GM18507 (cell line): ENCODE measurements at places on chromosomes 11 and 22.

- DNase-seq, result no peak
Measured at GRCh38 chr11:99968336-99968735, 718.8 kb upstream of the ARHGAP42 start.

GRCh38 chr11:2885678-2886081, at the start of gene CDKN1C:
Gene CDKN1C, minus strand, starts transcription at chr11:2885775. Its CDS starts 319 bp downstream, at chr11:2885456.
- peak; percentile 84 for DNase-seq

GRCh38 chr22:25199731-25200520, at the start of gene CRYBB3:
Gene CRYBB3, plus strand, starts transcription at chr22:25199858. Its CDS starts 1,539 bp downstream, at chr22:25201397.
- DNase-seq, result no peak

DNA sequence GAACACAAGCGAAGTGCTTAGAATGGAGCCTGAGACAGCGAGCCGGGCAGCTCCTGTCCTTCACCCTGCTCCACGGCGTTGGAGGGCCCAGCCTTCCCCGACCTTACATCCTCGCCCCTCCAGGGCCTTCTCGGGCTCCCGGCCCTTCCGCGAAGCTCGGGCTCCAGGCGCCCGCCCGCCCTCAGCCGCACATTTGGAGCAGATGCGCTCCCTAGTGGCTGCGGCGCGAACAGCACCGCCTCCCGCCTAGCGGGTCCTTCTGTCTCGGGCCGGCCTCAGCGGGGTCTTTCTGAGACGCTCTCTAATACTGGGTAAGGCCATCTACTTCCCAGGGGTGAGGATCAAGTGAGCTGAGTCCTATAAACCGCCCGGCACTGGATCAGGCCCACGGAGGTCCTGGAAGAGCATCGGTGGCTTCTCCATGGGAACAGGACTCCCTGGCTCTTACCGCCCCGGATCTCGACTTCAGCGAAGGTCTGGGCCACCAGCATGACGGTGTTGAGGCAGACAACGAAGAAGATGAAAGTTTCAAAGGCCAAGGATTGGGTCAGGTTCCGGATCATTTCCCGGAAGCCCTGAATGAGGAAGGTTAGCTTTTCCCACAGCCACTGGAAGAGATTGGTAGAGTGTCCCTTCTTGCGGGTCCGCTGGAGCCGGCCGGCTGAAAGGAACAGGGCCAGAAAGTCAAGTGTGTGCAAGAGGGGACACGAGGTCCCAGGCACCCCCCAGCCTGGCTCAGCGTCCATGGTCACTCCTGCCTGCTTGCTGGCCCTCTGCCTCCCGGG, 3.7 kb downstream of the CATSPER1 start:
- DNase-seq, result peak; percentile 74

DNA sequence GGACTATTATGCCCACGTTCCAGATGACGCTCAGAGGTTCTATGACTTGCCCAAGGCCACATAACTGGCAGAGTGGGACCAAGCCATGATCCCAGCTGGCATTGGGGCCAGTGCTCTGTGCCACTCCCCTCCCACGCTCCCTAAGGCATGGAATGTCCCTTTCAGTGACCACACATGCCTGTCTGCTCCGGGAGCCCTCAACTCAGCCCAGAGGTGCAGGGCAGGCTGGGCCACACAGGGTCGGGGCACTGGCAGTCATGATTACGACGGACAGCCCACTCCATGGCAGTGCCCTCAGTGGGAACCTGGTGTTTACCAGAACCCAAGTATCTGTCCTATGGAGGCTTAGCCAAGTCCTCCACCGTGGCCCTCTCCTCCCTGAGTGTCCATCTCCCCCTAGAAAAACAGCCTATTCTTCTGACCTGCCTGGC, 10.0 kb downstream of the RHBDD3 start:
- DNase-seq, result no peak

DNA sequence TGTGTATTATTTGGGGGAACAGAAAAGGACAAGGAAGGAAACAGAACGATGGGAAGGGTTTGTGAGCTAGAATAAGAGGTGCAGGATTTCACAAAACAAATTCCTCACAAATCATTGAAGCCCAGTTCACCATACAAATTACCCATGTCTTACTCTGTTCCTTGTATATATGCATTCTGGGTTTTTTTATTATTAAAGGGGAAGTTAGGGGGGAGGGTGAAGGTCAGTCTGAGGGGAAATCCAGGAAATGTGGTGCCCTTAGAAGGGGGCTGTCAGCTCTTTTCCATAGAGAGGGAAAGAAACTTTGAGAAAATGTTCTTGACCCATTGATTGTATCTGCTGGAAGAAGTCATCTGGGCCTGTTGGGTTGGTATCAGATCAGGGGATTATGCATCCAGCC, 90.8 kb downstream of the RNF169 start:
- DNase-seq, result no peak

DNA sequence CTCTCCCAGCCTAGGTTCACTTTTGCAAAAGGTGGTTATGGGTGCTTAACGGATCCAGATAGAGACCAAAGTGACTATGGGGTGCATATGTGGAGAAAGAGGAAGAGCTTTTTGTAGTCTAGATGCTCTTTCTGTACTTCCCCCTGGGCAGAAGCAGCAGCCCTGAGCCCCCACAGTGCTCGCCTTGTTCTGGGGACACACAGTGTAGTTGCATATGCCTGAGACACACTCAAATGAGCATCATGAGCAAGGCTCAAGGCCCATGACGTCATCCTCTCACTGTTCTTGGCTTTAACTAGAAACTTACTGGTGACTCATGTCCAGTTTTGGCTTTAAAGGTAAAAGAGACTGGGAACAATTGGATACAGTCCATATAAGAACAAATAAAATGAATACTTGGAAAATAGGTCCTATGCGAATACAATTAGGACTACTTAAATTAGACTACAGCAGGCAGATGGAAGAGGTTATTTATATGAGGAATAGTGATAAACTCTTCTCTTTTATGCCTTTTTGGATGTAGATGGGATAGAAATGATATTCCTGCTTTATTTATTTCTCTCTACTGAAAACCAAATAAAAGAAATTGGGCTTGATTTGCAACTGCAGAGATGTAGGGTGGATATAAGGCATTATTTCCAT, 20.1 kb upstream of the PEX26 start:
- DNase-seq, result no peak

GRCh38 chr11:28649922-28650321, 541.7 kb downstream of the METTL15 start:
- DNase-seq, result no peak

GRCh38 chr22:29143941-29144785, 61.5 kb upstream of the EMID1 start:
- DNase-seq, result no peak

- DNase-seq, result no peak
Measured at GRCh38 chr11:13183094-13183825, 94.3 kb upstream of the BMAL1 start.

GRCh38 chr22:39852799-39853198, 40.8 kb downstream of the ENTHD1 start:
- DNase-seq, result no peak

- no peak for DNase-seq
Measured at GRCh38 chr11:35043936-35044335, 95.0 kb upstream of the CD44 start.

GRCh38 chr22:40898850-40899357, 37.0 kb upstream of the DNAJB7 start:
- peak; percentile 9 for DNase-seq

GRCh38 chr11:60371854-60372253, 6.5 kb upstream of the MS4A7 start:
- DNase-seq, result no peak

DNA sequence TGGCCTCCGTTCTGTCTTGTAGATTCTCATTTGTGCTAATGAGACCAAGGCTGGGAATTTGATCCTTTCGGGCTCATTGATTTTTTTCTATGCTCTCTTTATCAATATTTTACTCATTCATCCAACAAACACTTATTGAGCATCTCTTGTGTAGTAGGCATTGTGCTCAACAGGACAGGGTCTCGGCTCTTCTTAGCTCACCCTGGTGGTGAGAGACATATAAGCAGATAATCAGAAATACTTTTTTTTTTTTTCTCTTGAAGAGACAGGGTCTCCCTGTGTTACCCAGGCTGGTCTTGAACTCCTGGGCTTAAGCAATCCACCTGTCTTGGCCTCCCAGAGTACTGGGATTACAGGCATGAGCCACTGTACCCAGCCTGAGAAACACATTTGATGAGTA, 48.0 kb upstream of the SLC5A1 start:
- no peak for DNase-seq
